Stimulated activated CD8-positive, alpha-beta memory T cell treated with anti-CD3 and anti-CD28 coated beads, Interleukin-15, amount 100 ng/mL, for 4 hours (primary cell): ENCODE measurements at places on chromosomes 2 and 18.

DNA sequence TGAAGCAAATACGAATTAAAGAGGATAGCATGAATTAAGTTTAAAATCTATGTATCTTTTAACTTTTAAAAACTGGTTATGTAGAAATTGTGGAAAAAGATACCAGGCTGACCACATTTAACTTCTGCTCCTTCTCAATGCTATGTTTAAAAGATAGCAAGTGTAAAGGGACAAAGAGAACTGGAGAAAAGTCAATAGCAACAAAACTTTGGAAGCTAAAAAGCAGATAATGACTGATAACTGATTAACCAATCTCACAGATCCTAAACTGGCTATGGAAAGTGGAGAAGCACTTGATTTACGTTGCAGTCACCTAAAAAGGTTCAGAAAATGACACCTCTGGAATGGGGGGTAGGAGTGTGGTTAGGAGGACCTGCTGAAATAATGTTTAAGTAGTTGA is 224.4 kb downstream of the RAB3GAP1 start:
- no peak for DNase-seq

DNA sequence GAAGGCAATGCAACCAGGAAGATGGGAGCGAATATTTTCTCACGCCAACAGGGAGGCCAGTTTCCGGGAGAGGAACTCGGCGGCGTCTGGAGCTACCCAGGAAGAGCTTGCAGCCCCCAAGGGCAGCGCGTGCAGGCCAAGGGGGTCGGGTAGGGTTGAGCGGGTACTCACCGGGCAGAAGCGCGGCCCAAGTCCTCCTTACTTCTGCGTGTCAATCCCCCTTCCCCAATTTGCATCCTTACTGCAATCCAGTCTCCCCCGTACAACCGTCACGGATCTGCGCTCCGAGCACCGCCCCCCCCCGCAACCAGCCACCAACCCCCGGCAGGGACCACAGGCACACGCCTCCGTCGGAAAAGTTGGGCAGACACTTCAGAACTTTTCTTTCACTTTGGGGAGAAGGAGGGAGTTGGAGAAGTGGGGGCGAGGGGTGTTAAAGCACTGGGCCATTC is 1.3 kb downstream of the ATP8B1 start:
- no peak for DNase-seq

DNA sequence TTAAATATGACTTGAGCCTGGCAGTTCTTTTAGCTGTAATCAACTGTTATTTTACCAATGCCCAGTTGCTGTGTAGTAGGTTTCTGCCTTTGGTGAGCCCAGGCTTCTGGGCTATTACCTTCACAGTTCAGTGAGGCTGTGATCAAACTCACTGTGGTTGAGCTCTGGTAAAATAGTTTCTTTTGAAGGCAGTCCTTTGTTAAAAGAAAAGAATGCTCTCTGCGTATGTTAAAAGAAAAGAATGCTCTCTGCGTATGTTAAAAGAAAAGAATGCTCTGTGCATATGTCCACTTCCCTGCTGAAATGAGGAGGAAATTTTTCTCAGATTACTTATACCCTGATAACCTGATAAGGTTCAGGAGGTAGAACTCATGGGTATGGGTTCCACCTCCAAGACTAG is 244.3 kb downstream of the RNF144A start:
- no peak for DNase-seq

DNA sequence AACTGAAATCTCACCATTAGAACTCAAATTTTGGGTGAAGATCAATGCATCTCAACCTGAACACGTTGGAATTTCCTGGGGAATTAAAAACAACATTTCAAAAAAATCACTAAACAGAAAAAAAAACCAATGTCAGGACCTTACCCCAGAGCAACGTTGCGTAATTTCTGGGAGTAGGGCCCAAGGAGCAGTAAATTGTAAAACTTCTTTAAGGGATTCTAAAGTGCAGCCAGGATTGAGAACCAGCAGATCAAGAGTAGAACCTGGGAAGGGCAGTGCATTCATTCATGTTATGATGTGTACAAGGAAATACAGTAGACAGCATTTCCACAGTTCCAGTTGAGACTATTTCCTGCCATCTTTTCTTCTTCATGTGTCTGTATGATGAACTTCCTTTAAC is 56.9 kb downstream of the RHBDD1 start:
- DNase-seq: no peak

GRCh38 chr2:106272216-106272807 is 78.2 kb upstream of the UXS1 start:
- no peak for DNase-seq

DNA sequence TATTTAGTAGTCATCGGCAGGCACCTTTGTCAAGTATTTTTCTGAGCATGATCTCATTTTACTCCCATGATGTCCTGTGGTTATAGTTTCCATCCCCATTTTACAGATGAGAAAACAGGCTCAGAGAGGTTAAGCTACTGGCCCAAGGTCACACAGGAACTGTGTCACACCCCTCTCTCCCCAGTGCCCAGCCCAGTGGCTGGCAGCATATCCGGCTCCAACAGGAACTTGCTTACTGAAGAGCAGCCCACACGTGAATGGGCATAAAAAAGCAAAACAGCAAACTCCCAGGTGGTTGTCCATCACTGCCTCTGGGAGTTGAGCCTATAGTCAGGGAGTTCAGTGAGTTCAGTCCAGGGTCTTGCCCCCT is 8.3 kb upstream of the KLF11 start:
- no peak for DNase-seq

GRCh38 chr2:133331436-133331835 is 236.8 kb downstream of the NCKAP5 start:
- no peak for DNase-seq

- DNase-seq: no peak
These were observed 3.6 kb upstream of the PAX3 start for GRCh38 chr2:222302178-222303018.

DNA sequence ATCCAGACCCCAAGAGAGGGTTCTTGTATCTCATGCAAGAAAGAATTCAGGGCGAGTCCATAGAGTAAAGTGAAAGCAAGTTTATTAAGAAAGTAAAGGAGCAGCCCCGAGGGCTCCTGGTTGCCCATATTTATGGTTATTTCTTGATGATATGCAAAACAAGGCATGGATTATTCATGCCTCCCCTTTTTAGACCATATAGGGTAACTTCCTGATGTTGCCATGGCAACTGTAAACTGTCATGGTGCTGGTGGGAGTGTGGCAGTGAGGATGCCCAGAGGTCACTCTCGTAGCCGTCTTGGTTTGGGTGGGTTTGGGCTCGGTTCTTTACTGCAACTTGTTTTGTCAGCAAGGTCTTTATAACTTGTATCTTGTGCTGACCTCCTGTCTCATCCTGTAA is 750.2 kb upstream of the FANCL start:
- DNase-seq: no peak

- DNase-seq: peak; percentile 10
These were observed 411 bp downstream of the NARS1 start for GRCh38 chr18:57621246-57621604.

DNA sequence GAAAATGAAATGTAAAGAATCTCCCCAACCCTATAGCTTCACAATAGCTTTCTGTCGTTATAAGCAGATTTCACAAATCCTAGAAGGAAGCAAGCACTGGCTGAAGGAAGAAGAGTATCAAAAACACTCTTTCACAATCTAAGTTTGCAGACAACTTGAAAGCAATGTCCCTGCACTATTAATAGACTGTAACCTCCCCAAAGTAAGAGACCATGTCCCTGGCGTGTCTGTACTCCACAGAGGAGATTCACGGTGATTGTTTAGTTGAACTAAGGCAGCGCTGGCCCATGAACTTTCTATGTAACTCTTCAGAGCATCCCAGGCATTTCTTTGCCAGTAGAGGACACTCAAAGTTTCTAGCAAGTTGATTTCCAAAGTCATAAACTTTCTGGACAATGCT is 128.0 kb upstream of the HNRNPA3 start:
- DNase-seq: no peak

GRCh38 chr2:180876506-180876905 is 103.9 kb upstream of the UBE2E3 start:
- no peak for DNase-seq

DNA sequence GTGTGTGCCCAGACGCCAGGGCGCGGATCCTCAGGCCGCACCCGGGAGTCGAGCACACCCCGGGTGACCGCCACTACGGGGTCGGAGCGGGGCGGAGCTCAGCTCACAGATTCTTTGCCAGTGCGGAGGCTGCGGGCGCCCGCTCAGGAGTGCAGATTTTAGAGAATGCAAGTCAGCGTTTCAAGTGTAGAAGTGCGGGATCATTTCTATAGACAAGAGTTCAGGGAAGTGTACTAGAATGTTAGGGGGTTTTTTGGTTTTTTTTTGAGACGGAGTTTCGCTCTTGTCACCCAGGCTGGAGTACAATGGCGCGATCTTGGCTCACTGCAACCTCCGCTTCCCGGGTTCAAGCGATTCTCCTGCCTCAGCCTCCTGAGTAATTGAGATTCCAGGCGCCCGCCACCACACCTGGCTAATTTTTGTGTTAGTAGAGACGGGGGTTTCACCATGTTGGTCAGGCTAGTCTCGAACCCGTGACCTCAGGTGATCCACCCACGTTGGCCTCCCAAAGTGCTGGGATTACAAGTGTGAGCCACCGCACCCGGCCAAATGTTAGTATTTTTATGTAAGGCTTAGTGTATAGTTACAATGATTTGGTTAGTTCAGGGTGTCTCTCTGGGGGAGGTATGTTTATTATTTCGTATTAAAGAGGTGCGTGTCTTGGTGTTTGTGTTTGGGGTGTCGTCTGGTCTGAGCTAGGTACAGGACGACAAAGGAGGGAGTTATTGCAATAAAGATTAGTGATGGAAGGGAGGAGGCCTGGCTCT is 619 bp upstream of the FAM168B start:
- DNase-seq: peak; percentile 36

GRCh38 chr18:908758-909724 is 4.4 kb downstream of the ADCYAP1 start:
- DNase-seq: no peak

DNA sequence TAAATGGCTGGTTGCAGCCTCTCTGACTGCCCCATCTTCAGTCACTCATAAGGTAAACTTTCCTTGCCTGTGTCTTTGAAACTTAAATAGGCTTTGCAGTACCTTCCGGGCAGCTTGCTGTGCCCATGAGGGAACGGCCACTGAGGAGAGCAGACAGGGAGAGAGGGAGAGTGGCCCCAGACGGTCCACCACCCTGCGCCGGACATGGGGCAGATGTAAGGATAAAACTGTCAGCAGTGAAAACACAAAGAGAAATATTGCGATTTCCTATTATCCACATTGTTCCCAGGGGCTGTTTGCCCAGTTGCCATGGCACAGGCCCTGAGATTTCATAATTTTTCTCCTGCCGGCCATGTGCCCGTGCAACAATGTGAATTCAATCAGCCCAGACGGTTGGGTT is 265.9 kb upstream of the SALL3 start:
- no peak for DNase-seq

GRCh38 chr2:158984604-158985135 is 16.2 kb downstream of the TANC1 start:
- DNase-seq: no peak

- DNase-seq: no peak
These were observed 17.4 kb downstream of the KCNH7 start for GRCh38 chr2:162821176-162821575.

DNA sequence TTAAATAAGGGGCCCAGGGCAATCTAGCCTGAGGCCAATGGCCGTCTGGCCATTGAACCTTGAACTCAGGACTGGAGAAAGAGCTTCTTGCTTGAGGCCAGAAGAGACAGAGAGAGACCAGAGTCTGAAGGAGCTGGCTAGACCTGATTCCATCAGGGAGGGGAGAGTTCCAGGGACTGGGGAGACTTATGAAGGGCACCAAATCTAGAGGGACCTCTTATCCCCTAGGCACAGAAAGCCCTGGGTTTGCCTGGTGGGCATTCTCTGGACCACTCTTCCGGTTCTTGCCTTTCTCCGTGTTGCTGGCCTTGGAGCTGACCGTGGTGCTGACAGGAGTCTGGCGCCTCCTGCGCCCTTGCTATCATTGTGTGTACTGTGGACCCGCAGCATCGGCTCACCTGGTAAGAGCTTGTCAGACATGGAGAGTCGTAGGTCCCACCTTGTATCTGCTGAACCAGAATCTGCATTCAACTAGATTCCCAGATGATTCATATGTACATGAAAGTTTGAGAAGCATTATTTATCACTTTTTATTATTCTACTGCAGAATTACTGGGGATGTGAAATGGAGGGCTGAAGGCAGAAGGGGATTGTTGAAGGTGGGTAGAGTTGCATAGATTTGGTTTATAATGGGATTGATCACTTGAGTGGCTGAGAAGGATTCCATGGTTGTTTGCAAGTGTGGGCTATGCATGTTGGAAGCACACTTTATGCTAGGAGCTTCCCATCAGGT is 4.3 kb upstream of the TRPM8 start:
- DNase-seq: no peak

DNA sequence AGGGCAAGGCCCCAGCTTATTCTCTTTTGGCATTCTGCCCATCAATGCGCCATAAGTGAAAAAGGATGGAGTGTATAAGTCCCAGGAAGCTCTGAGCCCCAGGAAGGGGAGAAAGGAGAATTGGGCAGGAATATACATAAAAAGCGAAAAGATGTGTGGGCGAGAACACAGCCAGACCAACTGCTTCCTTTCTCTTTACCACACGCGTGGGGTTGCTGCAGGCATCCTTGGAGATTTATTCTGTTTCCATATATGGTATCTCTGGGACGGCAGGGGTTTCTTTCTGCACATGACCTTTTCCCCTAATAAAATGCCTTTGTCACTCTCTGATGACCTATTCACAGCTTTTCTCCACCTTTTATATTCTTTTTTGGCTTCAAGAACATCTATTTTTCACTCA is 440.5 kb downstream of the NBAS start:
- no peak for DNase-seq

GRCh38 chr18:40613721-40614120 is 1341.3 kb upstream of the PIK3C3 start:
- DNase-seq: no peak

DNA sequence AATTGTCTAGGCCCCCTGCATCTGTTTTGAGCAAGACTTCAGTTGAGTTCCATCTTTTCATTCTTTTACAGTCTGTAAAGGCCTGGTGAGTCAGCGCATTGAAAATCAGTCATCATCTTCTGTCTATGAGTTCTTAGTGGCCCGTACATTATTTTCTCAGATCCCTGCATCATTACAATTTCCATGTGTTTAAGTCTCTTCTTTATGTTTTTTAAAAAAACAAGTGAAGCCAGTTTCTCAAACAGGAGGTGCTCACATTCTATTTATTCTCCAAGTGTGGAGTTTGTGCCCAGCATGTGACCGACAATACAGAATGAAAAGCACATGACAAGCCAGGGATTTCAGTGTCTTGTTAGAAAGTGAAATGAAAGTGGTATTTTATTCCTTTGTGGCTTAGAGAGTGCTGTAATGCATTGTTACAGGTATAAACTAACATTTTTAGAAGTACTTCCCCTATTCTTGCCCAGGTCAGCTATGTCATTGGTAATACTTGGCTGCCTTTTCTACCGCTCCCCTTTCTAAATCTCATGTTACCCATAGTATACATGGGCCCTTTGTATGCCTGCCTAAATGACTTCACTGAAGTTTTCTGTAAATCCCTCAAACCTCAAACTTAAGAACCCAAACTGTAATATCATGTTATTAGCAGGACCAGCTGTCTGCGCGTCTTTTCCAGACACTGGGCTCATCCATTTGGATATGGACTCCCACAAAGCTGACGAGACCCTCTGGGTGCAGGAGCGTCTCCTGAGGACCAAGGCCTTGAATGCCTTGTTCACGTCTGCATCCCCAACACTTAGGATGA is 67.6 kb downstream of the FEZ2 start:
- DNase-seq: no peak
